ENCODE measurements at places on chromosomes 16 and 17. TPM values are rescaled to one million over a fixed set of nuclear protein-coding genes. Genes with fewer than 3 reads are reported as not detected.

DNA sequence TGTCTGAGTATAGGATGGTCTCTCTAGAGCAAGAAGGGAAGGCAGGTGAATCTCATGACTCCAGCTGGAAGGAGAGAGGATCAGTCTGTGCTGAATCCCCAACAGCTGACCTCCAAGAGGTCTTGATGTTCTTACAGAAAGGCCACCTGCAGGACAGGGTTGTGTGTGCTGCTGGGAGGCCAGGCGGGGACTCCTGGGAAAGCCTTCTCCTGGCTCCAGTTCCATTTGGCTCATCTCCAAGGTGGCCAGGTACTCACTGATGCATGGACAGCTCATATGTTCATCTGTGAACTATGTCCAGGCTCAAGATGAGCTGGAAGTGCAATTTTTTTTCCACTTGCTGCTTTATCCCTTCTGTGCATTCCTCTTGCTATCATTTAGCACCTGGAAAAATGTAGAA is 730.2 kb upstream of the RBFOX1 start:
- DNase-seq, result no peak

- peak; percentile 32 for DNase-seq
Observed at GRCh38 chr16:10828851-10829366, 10.3 kb upstream of the TVP23A start.

- no peak for DNase-seq
Observed at GRCh38 chr16:55834049-55834448, 1.2 kb upstream of the CES1 start.

- peak; percentile 22 for DNase-seq
Observed at GRCh38 chr16:9012848-9013507, 49.3 kb upstream of the USP7 start.

DNA sequence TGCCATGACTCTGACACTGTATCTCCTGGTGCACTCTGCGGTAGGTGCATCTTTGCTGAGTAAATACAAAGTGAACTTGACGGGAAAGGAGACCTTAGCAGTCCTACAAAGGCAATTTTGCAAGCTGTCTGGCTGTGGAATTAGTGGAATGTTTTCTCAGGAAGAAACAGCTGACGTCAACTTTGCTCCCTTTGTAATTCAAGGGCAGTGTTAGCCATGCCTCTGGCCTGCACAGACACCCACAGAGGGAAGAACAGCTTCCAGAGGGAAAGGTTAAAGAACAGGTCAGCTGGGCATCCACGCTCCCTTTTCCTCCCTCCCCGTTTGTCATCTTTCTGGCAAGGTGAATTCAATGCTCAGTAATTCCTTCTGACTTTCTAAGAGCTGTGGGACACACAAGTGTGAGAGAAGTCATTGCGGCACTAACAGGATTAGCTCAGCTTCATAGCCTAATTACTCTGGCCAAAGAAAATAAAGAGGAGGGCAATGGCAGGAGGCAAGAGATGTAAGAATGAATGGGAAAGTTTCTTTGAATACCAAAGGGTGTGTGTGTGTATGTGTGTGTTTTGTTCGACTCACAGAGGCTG is 476.9 kb upstream of the GOT2 start:
- no peak for DNase-seq

DNA sequence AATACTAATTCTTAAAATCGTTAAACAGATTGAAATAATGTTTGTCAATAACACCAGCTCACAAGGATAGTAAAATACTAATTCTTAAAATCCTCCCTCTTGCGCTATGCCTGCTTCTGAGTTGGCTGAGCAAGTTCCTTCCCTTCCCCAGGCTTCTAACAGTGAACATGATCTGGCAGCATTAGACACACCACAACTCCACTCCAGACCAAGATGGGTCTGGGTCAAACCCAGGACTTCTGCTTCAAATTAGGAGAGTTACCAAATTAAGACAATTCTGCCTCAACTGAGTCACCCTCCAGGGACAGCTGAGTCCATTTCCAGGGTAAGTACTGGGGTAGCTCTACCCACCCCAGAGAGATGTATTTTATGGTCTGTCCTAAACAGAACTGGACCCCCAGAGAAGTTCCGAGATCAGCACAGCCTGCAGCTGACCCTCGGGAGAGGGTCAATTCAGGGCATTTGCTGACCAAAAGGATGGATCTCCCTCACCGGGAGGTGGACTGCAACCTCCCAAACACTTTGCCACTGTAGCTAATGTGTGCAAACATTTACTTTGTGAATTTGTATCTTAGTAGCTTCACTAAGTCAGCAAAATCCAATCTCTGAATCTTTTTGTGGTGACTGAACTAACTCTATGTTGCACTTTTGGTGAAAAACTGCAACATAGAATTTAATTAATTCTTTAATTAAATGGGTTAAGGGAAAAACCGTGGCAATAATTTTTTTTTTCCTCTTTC is 48.8 kb downstream of the ADCY9 start:
- no peak for DNase-seq

GRCh38 chr16:57501492-57501891 is 15.2 kb upstream of the DOK4 start:
- no peak for DNase-seq

- DNase-seq, result no peak
Observed at GRCh38 chr17:42979511-42980273, at the start of gene PTGES3L. Gene PTGES3L, minus strand, starts transcription at chr17:42980080. Its CDS starts 27 bp downstream, at chr17:42980053.

GRCh38 chr17:74606050-74606449 is 14.0 kb upstream of the CD300LD start:
- no peak for DNase-seq

DNA sequence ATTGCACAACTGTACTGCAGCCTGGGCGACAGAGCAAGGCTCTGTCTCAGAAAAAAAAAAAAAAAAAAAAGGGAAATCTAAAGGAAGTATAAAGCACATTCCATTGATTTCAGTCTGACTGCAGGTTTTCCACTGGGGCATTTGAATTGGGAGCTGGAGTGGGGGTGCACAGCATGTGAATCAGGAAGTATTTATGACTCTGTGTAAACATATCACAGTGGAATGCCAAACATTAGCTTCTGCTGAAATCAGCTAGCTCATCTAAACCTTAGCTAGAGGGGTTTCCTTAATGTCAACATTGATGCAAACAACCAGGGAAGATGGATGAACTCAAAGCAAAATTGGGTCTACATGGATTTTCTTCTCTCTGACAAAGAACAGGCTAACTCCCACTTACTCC is 641.0 kb upstream of the EEF2KMT start:
- DNase-seq, result no peak

- DNase-seq, result no peak
Observed at GRCh38 chr16:15601212-15601879, 41.6 kb downstream of the MARF1 start.

Gene AANAT
- total RNA-seq, result 0.94 TPM

Gene NPIPB2
- 38.1 TPM for total RNA-seq

Gene CA7
- not detected for total RNA-seq

Gene MT1B
- not detected for total RNA-seq

Gene KCNH4
- total RNA-seq, result 0.51 TPM

Gene NME3
- 63.2 TPM for total RNA-seq

Gene LYRM1
- total RNA-seq, result 21.8 TPM

Gene KRT33A
- not detected for total RNA-seq
